ENCODE measurements at places on chromosomes 4 and X.
A peak's percentile ranks its signal among the peaks of the same experiment; 100 is the strongest.

DNA sequence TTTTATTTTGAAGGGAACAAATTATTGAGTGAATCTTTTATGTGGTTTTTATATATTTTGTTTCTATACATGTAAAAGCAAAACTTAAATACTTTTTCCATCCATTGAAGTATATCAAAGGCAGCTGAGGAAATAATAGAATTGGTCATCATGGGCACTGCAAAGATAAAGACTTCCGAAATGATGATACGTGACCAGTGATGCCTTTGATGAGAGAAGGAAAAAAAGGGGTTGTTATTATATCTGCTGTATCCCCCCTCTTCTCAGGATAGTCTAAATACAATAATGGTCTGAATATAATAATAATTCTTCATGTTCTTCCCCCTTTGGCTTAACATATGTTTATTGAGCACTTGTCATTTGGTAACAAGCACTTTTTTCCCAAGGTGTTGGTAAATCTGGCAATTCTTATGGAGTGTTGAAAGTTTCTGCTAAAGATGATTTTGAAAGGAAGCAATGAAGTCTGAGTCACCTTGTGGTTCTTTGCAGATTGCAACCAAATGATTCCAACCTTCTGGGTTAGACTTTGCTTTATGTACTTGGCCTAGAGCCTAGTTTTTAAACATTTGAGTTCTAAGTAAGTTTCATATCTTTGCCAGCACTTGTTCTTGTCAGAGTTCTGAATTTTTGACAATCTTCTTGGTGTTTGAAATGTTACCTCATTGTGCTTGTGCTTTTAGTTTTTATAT, 60.8 kb downstream of the USP9X start:
- no peak for DNase-seq

DNA sequence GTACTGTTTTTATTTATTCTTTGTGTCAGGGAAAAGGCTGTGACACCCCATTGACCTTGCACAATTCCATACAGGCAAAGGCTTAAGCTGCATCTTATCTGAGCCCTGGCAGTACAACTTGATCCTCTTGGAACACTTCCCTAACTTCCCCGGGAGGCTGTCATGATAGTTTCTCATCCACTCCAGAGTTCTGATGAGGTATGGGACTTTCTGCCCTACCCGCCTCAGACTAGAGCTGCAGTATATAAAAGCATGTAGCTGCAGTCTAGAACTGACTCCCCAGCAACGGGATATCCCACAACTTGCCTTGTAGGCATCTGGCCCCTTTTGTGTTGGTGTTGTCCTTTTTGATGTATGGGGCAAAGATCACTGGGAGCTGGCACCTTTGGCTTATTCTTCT, 72.7 kb downstream of the FNIP2 start:
- DNase-seq, result no peak

DNA sequence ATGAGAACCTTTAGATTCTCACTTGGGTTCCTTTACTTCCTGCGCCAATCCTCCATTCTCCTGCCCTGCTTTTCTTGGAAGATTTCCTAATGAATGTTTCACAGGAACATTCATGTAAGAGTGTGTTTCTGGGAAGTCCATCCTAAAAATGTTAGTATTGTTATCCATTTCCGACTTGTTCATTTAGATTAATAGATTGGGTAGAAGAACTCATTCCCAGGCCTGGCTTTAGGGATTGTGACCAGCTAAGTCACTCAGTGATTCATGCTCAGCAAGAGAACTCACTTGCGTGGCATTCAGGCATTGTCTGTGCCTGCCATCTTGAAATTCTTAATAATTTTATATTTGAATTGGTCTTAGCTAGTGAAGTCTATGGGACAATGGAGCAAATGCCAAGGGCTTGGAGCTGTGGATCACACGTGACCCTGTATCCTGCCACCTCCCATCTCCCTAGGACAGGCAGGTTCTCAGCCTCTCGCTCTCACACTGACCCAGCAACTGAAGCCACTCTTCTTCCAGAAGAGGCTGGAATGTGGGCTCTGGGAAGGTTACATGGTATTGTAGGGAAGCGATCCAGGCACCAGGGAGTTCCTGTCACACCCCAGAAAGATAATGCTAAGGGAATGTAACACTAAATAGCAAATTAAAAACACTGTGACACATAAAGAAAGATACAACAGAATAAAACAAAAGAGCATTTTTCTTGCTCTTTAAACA, 562.1 kb downstream of the TMA16 start:
- DNase-seq, result no peak

- no peak for DNase-seq
Measured at GRCh38 chr4:7021930-7022664, 21.1 kb upstream of the TADA2B start.

DNA sequence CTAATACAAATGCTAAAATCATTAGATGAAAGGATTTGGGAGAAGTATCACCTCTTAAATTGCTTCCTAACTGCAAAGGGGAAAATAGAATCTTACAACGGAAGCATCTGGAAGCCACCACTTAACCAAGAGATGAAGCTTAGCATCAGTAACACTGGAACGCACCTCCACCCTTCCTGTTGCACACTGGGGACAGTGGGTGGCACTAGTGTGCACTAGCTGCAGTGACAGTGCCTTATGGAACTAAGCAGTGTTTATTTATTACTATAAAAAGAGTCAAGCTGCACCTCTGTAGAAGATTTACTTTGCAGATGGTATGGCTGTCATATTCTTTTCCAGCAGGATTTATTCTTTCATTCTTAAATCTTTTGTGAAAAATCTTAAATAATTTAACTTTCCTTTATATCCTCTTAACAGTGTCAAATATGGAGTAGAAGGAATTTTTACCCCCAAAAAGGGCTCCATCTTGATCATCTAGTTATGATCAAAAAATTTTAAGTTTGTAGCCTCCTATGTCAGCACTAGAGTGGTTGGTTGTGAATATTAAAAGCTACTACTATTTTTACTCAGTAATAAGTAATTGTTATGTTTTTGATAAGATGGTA, 76.7 kb downstream of the SCD5 start:
- DNase-seq, result no peak

DNA sequence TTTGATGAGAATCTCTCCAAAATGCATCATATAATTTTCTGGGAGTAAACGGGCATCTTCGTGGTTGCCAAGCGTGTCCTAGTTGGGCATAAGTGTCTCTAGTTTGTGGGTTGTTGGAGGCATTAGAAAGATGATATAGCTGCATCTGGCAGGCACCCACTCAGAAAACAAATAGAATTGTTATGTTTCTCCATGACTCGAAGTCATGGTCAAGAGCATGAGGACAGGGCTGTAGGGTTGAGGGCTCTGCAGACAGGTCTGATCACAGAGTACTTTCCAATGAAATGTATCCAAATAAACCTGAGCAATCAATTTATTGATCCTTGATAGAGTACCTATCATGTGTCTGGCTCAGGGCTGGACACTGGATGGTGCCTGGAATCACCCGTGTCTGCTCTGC, 82.7 kb downstream of the SORCS2 start:
- no peak for DNase-seq

- no peak for DNase-seq
Measured at GRCh38 chrX:38574858-38575257, 13.5 kb downstream of the TSPAN7 start.

- no peak for DNase-seq
Measured at GRCh38 chr4:156109943-156110900, 156.6 kb upstream of the CTSO start.

DNA sequence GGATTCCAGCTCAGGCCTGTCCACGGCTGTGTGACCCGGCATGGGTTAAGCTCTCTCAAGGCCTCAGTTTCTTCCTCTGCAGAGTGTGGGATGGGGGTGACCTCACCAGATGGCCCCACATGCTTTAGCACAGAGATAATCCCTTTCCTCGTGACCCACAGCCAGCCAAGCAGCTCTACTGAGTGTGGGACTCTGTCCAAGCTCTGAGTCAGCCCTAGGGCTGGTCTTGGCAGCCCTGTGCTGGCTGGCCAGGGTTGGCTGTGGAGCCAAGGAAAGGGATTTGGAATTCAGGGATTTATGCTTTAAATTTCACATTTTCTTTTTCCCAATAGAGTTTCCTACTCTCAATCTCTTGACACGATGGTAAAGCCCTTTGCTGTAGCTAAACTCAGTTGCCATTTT, 19.7 kb upstream of the SPON2 start:
- DNase-seq, result no peak

DNA sequence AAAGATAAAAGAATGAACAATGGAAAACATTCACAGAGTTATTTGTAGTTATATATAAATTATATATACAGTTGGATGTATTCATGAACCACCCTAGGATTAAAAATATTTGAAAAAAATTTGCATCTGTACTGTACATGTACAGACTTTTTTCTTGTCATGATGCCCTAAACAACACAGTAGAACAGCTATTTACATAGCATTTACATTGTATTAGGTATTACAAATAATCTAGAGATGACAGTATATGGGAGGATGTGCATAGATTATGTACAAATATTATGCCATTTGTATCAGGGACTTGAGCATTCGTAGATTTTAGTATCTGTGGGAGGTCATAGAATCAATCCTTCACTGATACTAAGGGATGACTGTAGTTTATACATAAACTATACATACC, 44.8 kb downstream of the GSTCD start:
- no peak for DNase-seq

DNA sequence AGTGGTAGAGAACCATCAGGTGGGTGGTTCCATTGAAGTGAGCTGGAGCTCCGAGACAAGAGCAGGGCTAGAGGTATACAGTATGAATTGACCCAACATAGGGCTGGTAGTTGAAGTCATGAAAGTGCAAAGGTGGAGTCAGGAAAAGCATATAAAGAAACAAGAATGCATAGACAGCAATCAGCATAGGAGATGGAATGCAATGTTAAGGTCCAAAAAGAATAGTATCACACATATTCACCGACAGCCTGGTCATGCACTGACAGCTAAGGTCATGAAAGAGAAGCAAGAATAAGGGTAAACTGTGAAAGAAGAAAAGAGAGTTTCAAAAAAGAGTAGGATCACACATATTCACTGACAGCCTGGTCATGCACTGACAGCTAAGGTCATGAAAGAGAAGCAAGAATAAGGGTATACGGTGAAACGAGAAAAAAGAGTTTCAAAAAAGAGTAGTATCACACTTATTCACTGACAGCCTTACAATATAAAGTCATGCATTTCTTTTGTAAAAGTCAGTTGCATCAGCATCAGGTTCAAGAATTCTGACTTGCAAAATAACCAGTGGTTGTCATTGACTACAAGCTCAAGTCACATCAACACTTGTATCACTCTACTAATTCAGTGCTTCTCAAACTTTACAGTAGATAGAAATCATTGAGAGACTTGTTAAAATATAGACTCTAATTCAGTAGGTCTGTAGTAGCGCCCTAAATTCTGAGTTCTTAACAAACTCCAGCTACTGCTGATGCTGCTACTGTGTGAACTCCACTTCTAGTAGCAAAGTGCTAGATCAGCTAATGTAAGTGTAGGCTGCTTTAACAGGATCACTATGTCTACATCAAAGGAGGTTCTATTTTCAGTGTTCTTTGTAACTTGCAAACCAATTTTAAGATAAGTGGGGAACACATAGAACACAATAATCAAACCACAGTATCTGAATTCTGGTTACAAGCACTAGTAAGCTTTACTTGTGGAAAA, 221.9 kb downstream of the PDGFC start:
- DNase-seq, result no peak

- no peak for DNase-seq
Measured at GRCh38 chrX:135522132-135522530, 1.7 kb downstream of the INTS6L start.

DNA sequence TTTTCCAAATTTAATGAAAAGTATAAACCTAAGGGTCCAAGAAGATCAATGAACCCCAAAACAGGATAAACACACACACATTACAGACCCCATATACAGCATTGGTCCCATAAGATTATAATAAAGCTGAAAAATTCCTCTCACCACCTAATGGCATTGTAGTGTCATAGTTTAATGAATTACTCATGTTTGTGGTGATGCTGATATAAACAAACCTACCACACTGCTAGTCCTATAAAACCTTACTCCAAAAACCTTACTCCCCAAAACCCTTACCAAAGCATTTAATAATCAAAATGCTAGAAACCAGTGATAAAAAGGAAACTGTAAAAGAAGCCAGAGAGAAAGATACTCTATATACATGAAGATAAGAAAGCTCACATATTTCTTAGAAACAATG, 148.1 kb upstream of the SH3RF1 start:
- DNase-seq, result no peak

- no peak for DNase-seq
Measured at GRCh38 chr4:2046031-2046961, 12.8 kb upstream of the NAT8L start.

DNA sequence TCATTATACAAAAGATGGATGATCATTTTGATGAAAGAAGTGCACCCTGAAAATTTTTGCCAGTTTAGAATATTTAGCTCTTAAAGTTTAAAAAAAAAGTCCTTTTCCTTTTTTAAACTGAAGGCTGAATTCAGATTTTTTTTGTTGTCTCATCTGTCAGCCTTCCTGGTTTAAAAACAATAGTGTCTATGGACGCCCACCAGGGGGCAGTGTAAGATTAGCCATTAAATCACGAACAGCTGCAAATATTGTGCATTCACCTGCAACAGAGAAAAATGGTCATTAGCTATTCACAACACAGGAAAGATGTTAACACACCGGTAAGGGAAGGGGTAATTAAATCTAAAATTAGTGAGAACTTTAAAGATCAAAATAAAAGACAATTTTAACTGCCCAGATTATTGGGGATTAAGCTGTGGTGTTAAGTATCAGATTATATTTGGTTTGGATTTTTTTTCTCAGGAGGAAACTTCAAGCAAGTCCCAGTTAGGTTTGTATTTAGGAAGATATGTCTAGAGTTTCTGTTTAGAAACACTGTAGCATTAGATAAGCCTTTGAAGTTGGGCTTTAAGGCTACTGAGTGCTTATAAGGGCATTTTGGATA, 4.4 kb upstream of the CXorf38 start:
- DNase-seq, result peak; percentile 46

DNA sequence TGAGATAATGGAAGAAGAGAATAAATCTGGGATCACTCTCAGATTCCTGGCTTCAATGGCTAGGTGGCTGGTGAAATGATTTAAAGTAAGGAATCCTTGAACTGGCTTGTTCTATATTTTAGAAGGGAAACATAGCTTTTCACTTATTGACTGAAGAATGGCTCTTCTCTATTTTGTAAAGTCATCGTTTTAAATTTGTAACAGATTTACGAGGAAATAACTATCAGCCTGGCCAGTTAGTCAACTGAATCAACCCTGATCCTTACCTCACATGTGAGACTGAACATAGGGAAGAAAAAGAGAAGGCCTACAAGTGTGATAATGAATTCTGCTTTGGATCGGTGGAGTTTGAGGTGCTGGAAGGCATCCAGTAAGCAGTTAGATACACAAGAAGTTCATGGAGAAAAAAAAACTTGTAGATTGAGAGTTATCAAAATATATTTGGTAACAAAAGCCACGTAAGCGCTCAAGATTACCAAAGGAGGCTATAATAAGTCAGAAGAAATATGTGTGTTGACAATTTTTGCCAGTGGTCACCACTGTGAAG, 12.0 kb downstream of the AREG start:
- no peak for DNase-seq

DNA sequence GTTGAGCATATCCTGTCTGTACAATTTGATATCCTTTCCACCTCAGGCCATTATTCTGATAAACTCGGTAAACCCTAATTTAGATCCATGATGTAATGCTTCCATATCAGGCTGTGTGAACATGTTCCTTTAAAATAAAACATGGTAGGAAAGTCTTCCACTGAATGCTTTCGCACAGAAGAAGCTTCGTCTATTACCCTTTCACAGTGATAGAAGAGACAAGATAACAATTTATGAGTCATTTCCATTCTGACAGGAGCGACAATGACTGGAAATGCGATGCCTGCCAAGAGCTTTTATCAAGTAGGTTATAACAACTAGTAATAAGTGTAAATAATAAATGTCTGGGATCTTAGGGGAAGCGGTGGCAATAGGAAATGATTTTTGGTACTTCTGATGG, 98.8 kb downstream of the TTC29 start:
- no peak for DNase-seq

Data from stimulated activated CD8-positive, alpha-beta memory T cell treated with anti-CD3 and anti-CD28 coated beads, Interleukin-7, amount 100 ng/mL, for 4 hours (primary cell).